ENCODE measurements at places on chromosomes 6 and 20. TPM values are rescaled to one million over a fixed set of nuclear protein-coding genes. Genes with fewer than 3 reads are reported as not detected.

The SMIM29 gene
- total RNA-seq = 15.3 TPM

The KCNQ5 gene
- total RNA-seq = not detected

The TMEM151B gene
- not detected for total RNA-seq

The CCM2L gene
- 0.15 TPM for total RNA-seq

The LY6G6D gene
- total RNA-seq = not detected

The ZC3H12D gene
- total RNA-seq = 2.7 TPM

The ADGRG6 gene
- 83.6 TPM for total RNA-seq

The TP53TG5 gene
- not detected for total RNA-seq

The MRAP2 gene
- 3.5 TPM for total RNA-seq

The VSX1 gene
- total RNA-seq = not detected

The CENPB gene
- 54.5 TPM for total RNA-seq

The PXDC1 gene
- 28.6 TPM for total RNA-seq

The TBC1D20 gene
- 36.6 TPM for total RNA-seq

The HLA-F gene
- total RNA-seq = 3.5 TPM

The TCP11 gene
- total RNA-seq = not detected

The FLRT3 gene
- total RNA-seq = 0.44 TPM

The APOBEC2 gene
- total RNA-seq = 0.09 TPM

The STMND1 gene
- total RNA-seq = not detected

The CGAS gene
- not detected for total RNA-seq

The RIN2 gene
- 2.5 TPM for total RNA-seq

The EYA2 gene
- not detected for total RNA-seq

The C6orf141 gene
- total RNA-seq = not detected

The SERAC1 gene
- total RNA-seq = 9.6 TPM

The APOM gene
- total RNA-seq = 52.9 TPM

The PAK5 gene
- not detected for total RNA-seq

The TRDN gene
- total RNA-seq = not detected

The SLC17A3 gene
- total RNA-seq = 0.09 TPM

The CTCFL gene
- not detected for total RNA-seq

The ARHGAP40 gene
- 0.44 TPM for total RNA-seq

The SLC22A23 gene
- total RNA-seq = 14.4 TPM

The BPIFB1 gene
- 0.82 TPM for total RNA-seq

The ARMH2 gene
- total RNA-seq = not detected

The FOXS1 gene
- total RNA-seq = not detected

The BMP7 gene
- total RNA-seq = not detected

The HIVEP2 gene
- 3.4 TPM for total RNA-seq

The C6orf52 gene
- 0.66 TPM for total RNA-seq

The MCCD1 gene
- total RNA-seq = 0.15 TPM

The ZNF512B gene
- total RNA-seq = 30.6 TPM
